BE2C (cell line): ENCODE measurements at places on chromosomes 5 and 9.
A peak's percentile ranks its signal among the peaks of the same experiment; 100 is the strongest.

DNA sequence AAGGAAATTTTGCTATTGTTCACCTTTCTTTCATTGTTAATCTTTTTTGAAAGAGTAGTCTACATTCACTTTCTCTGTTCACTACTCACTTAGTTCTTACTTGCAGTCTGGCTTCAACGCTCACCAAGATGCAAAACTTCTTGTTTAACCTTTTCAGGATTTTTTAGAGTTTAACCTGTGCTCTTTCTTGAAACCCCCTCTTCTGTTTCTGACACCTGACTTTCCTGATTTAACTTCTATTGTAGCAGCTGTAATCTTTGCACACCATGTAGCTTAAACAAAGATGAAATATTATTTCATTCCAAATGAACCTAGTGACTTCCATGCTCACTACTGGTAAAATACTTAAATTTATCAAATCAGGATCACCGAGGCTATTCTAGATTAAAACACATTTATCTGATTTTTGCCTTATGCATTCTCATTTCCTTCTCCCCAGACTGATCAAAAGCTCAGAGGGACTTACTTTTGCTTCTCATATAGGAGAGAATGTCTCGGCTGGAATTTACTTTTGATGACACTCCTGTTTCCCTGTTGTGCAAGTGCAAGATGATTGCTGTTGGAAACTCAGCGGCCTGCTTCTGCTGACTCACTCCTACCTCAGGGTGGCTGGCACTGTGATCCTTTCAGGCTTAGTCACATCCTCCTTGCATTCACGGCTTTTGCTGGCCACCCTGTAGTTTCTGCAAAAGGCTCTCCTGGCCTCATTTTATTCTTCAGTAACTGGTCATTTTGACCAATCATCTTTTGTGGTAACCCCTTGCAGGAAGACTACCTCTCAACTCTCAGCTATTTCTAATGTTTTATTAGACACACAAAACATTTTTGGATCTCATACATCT, 109.3 kb upstream of the IFNE start:
- DNase-seq: no peak

- peak; percentile 25 for DNase-seq
These were observed 144.5 kb downstream of the AOPEP start for GRCh38 chr9:94870793-94871558.

GRCh38 chr9:24011881-24012280, 185.8 kb upstream of the ELAVL2 start:
- no peak for DNase-seq

DNA sequence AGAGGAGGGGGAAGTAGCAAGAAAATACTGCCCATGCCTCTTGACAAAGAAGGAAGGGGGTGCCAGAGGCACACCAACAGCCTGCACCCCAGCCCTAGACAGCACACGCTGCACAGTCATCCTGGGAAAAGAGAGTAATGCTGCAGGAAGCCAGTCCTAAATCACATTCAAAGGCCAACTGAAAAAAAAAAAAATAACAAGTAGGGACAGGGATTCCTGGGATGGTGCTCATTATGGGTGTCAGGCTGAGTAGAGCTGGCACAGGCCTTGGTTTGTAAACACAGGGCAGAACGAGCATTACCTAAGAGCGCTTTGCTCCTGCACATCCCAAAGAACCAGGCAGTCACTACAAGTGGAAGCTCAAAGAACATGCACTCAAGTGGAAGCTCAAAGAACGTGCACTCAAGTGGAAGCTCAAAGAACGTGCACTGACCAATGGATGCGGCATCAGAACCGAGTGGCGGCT, 7.8 kb downstream of the RAPGEF1 start:
- no peak for DNase-seq
